ENCODE measurements at places on chromosomes 13 and 19. TPM values are rescaled to one million over a fixed set of nuclear protein-coding genes. Genes with fewer than 3 reads are reported as not detected.

GRCh38 chr13:38191016-38191415 is 158.6 kb upstream of the UFM1 start:
- no peaks in the 10 kb centered on the region for H3K4me1 ChIP-seq
- DNase-seq = no peak
- H3K4me3 ChIP-seq = no peak overlapping the region
- no peak overlapping the region for H3K27ac ChIP-seq
- no peaks in the 10 kb centered on the region for H3K27me3 ChIP-seq

GRCh38 chr13:44107357-44108121 is 227.8 kb downstream of the LACC1 start:
- H3K4me3 ChIP-seq = no peak overlapping the region
- no peaks in the 10 kb centered on the region for H3K27me3 ChIP-seq
- no peaks in the 10 kb centered on the region for H3K4me1 ChIP-seq
- H3K27ac ChIP-seq = no peak overlapping the region
- DNase-seq = no peak

DNA sequence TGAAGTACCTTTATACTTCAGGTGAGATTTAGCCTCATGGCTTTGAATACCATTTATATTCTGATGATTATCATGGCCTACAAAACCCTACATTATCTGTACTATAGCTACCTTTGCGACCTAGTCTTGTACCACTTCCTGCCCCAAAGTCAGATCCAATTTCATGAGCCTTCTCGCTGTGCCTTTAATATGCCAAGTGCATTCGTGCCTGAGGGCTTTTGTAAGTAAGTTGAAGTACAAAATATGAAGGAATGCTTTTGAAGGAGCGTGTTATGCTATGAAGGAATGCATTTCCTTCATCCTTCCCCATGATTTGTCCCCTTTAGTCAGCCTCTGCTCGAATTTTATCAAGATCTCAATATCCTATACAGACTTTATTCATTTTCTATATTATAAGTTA is 9.2 kb upstream of the RASL11A start:
- peaks cover 34% of the 10 kb centered on the region for H3K36me3 ChIP-seq
- H3K27me3 ChIP-seq = no peaks in the 10 kb centered on the region
- peaks cover 22% of the 10 kb centered on the region for H3K4me1 ChIP-seq
- peak overlapping the region; percentile 58 for H3K27ac ChIP-seq
- no peak for DNase-seq

DNA sequence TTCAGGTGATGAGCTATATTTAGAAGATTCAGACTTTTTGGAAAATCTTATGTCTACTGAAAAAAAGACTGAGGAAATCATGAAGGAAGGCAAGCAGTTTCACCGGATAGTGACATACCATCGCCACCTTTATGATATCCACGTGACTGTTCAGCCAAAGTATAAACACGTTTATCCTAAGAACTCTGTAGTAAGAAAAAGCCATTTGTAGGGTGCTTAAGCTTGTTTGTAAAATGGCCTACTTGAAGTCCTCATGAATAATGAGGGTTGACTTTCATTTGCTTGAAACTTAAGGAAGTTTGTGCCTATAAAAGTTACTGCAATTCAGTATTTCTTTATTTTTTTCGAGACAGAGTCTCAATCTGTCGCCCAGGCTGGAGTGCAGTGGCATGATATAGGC is 7.8 kb upstream of the TDRD12 start:
- H3K27ac ChIP-seq = no peak overlapping the region
- no peaks in the 10 kb centered on the region for H3K27me3 ChIP-seq
- no peak for DNase-seq
- H3K36me3 ChIP-seq = peaks cover 11% of the 10 kb centered on the region
- H3K4me1 ChIP-seq = no peaks in the 10 kb centered on the region

GRCh38 chr13:109494925-109495369 is 291.4 kb downstream of the IRS2 start:
- H3K4me1 ChIP-seq = no peaks in the 10 kb centered on the region
- H3K27me3 ChIP-seq = no peaks in the 10 kb centered on the region
- no peaks in the 10 kb centered on the region for H3K36me3 ChIP-seq
- no peak overlapping the region for H3K4me3 ChIP-seq

GRCh38 chr13:36447501-36447900 is 15.2 kb downstream of the CCNA1 start:
- no peaks in the 10 kb centered on the region for H3K36me3 ChIP-seq
- no peaks in the 10 kb centered on the region for H3K4me1 ChIP-seq
- DNase-seq = no peak
- no peaks in the 10 kb centered on the region for H3K27me3 ChIP-seq

ZNF728 gene
- not detected for total RNA-seq
